Activated CD4-positive, alpha-beta T cell treated with anti-CD3 and anti-CD28 coated beads, Interleukin-2, amount 10 ng/mL, durations not matched to agents 7 days and 5 days (primary cell): ENCODE measurements at places on chromosomes 3 and 15. TPM values are rescaled to one million over a fixed set of nuclear protein-coding genes. Genes with fewer than 3 reads are reported as not detected.

DNA sequence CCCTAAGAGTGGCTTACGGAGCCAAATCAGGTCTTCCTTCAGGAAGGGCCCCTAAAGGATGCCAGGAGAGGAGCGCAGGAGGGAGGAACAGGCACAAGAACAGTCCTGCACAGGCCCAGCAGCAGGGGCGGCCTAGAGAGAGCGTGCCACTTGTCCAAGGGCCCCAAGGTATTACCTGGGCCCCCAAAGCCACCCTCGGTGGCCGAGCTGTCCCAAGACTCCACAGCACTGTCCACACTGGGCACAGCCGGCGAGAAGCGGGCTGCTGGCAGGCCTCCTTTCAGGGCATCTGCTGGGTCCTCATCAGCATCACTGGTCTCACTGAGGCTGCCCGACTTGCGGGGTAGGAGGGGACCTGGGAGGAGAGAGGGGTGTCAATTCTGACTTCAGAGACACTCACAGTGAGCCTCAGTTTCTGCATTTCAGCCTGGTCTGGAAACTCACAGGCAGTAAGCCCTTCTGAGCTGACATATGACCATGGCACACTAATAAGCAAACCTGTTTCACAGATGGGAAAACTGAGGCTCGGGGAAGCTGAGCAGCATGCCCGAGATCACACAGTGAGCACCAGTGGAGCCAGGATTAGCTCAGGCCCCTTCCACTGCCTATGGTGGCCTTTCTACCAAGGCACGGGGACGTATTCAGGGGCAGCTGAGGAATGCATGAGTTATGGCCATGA, 33.4 kb downstream of the GRIP2 start:
- H3K4me3 ChIP-seq = no peak overlapping the region
- no peaks in the 10 kb centered on the region for H3K36me3 ChIP-seq
- H3K4me1 ChIP-seq = no peaks in the 10 kb centered on the region
- no peak overlapping the region for H3K27ac ChIP-seq

DNA sequence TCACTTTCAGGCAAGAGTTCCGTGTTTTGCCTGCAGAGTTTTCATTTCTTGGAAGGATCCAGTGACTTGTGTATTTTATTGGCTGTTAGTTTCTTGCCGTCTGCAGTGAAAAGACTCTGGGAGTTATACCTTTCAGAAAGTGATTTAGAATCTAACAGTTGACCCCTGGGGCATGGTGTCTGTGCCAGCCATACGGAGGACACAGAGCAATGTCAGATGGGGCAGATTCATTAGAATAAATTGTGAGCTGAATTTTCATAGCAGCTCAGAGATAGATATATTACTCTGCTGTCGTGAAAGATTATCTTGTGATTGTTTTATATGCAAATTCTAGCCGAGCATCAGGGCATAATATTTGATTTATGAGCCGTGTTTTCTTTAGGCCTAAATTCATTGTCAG, 131.6 kb downstream of the SV2B start:
- no peaks in the 10 kb centered on the region for H3K4me1 ChIP-seq
- peaks cover 31% of the 10 kb centered on the region for H3K27me3 ChIP-seq
- H3K27ac ChIP-seq = no peak overlapping the region
- H3K36me3 ChIP-seq = no peaks in the 10 kb centered on the region
- H3K4me3 ChIP-seq = no peak overlapping the region

DNA sequence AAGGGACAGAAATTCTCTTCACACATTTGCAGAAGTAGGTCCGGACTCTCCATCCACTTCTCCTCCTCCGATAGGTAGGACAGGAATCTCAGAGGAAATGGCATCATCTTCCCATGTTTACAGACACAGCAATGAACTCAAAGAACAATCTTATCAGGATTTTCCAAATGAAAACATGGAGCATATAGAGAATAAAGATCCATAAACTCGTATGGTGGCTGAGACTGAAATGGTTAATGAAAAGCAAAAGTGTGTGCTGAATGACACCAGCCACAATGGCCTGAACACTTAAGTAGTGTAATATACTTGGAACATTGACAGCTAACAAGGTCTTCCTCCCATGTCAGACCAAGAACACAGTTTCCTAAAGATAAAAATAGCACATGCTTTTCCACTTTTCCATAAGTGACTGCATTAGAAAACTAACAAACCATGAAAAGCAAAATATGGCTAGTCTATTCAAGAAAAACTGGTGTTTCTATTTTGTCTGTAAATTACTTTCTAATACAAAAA, 5.8 kb downstream of the CCRL2 start:
- H3K4me1 ChIP-seq = peaks cover 26% of the 10 kb centered on the region
- no peak for DNase-seq
- H3K4me3 ChIP-seq = no peak overlapping the region
- no peak overlapping the region for H3K27ac ChIP-seq

GRCh38 chr3:150077581-150078247, 107.0 kb upstream of the PFN2 start:
- no peaks in the 10 kb centered on the region for H3K36me3 ChIP-seq
- no peak for DNase-seq
- H3K4me3 ChIP-seq = no peak overlapping the region

DNA sequence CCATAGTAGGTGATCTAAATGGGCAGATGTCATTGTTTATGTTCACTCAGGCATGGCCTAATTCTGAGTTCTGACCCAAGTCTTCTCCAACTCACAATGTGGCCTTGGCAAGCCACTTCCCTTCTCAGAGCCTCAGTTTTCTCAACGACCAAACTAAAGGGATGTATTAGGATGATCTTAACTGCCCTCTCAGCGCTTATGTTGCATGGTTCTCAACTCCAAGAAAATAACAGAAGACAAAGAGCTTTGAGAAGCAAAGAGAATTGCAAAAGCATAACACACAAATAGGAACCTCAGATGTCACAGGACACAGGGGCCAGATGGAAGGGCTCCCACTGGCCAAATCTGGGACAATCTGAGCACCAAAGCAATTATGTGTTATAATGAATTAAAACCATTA, 8.6 kb downstream of the RHCG start:
- H3K27ac ChIP-seq = no peak overlapping the region
- H3K36me3 ChIP-seq = no peaks in the 10 kb centered on the region
- H3K27me3 ChIP-seq = peaks cover 25% of the 10 kb centered on the region
- H3K4me3 ChIP-seq = no peak overlapping the region
- H3K4me1 ChIP-seq = peaks cover 4% of the 10 kb centered on the region
- DNase-seq = no peak

GRCh38 chr3:172142051-172142863, 102.9 kb downstream of the FNDC3B start:
- H3K4me1 ChIP-seq = peaks cover 33% of the 10 kb centered on the region
- H3K36me3 ChIP-seq = peaks cover 4% of the 10 kb centered on the region
- no peak overlapping the region for H3K27ac ChIP-seq
- no peak overlapping the region for H3K4me3 ChIP-seq

- no peak overlapping the region for H3K4me3 ChIP-seq
- H3K4me1 ChIP-seq = peaks cover 12% of the 10 kb centered on the region
- H3K27ac ChIP-seq = no peak overlapping the region
- no peaks in the 10 kb centered on the region for H3K36me3 ChIP-seq
- DNase-seq = peak; percentile 17
- no peaks in the 10 kb centered on the region for H3K27me3 ChIP-seq
These were observed 13.0 kb upstream of the TSEN2 start for GRCh38 chr3:12471241-12471640.

DNA sequence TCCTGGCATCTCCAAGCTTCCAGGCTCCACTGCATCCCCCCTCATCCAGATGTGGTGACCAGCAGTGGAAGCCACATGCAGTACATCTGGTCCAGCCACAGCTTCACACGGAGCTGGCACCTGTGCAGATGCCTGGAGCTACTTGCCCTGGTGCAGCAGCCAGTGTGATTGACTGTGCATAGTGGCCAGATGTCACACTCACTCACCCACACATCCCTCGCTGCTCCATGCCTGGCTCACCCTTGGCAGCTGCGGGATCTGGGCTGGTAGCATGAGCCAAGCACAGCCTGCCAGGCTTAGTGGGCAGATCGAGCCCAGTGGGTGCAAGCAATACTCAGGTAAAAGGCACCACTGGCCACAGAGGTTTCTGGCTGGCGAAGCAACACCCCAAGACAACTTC, 398.0 kb upstream of the CNTN4 start:
- no peak for DNase-seq
- no peaks in the 10 kb centered on the region for H3K4me1 ChIP-seq

DNA sequence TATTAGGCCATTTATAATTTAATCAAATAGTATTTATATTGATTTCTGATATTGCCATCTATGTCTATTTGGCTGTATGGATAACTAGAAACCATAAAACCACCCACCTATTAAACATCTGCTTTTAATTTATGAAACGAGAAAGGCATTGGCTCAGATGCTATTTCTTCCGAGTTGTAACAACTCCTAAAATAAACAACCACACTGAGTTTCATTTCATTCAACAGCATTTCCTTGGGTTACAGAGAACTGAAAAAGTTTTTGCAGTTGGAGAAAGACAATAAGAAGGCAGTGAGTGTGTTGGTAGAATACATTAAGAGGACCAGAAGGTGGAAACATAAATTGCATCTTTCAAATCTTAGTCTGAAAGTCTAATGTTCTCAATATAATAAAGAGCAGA, 79.1 kb downstream of the AQR start:
- DNase-seq = no peak
- H3K4me3 ChIP-seq = no peak overlapping the region
- peaks cover 2% of the 10 kb centered on the region for H3K4me1 ChIP-seq

Gene SLC22A14
- total RNA-seq = not detected

Gene ESYT3
- total RNA-seq = 0.44 TPM

Gene MYO5C
- 2.8 TPM for total RNA-seq

Gene PCSK6
- total RNA-seq = 0.46 TPM

Gene MED12L
- total RNA-seq = 0.35 TPM

Gene FBXO40
- total RNA-seq = not detected
